ENCODE measurements at places on chromosomes 13 and 19.

DNA sequence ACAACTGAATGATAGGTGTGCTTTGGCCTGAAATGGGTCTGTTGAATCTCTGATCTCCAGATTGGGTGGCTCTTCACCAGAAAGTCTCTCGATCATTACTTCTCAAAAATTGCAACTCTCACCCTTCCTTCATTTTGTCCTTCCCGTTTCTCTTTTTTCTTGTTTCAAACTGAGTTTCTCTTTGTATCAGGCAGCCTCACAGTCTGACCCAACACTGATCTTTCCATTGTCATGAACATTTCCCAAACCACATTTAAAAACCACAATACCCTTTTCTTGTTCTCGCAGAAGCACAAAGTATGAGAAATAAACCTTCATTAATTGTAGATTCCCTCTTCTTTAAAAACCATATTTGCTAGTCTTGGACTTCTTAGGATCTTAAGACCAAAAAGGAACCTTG is 33.6 kb upstream of the HMGB1 start:
- DNase-seq: no peak

DNA sequence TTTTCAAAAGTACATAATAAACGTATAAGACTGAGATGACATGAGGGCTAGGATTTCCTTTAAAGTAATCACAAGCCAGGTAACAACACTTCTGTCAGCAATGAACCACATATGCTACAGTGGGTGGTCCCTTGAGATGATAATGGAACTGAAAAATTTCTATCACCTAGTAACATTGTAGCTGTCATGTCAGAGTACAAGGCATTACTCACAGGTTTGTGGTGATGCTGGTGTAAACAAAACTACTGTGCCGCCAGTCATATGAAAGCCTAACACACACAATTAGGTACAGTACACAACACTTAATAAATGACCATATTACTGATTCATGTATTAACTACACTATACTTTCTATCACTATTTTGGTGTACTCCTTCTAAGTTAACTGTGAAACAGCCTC is 36.8 kb downstream of the MIPEP start:
- DNase-seq: no peak

- no peak for DNase-seq
Measured at GRCh38 chr13:50757008-50757407, 86.5 kb downstream of the DLEU7 start.

GRCh38 chr13:32669030-32669646 is 82.9 kb downstream of the PDS5B start:
- DNase-seq: peak; percentile 68

DNA sequence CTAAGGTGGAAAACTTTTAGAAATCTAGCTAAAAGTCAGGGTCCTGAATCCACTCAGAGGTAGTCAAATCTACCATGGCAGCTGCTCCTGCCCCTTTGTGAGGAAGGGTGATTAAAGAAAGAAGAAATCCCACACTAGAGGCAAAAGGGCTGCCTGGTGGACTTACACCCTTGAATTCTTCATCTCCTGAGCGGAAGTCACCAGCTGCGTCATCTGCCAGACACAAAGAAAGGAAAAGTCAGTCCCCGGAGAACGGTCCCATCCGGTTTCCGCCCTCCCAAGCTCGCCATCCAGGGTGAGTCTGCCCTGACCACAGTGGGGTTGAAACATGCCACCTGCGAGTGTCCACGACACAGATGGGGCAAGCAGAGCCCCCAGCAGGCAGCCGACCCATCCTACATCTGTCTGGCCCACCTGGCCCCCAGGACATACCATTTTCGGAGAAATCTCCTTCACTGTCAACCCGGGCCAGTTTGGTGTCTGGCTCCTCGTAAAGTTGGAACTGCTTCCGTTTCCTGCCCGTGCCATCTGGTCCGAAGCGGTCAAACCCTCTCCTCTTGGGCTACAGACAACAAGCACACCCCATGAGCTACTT is 7.7 kb downstream of the AKAP8 start:
- no peak for DNase-seq

- DNase-seq: no peak
Measured at GRCh38 chr19:39196320-39196719, 444 bp upstream of the NCCRP1 start.

DNA sequence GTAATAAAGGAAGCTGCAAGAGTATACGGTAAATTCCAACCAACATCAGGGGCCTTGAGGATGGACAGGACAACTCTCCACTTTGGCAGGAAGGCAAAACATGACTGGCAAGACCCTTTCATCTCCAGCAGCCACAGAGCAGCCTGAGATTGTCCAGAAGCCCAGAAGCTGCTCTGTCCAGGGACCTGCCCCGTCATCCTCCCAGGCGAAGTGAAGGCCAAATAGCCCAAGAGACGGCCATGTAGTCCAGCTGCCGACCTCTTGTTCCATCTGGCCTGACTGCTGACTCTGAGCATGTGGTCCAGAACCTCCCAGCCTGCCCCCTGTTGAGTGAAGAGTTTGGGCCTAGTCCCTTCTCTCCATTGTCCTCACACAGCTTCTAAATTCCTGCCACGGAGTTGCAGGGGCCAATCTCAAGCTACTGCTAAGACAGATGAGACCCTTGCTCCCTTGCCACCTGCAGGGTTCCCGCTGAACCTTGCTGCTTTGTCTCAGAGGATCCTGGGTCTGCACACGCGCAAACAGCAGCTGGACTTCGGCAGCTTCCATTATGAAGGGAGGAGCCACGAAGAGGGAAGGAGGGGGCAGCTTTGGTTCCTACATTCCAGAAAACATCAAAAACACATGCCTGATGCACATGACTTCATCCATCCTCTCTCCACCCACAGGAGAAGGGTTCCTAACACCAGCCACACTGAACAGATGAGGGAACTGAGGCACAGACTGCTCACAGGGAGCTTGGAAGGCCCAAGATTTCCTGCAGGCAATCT is 196.9 kb downstream of the KATNAL1 start:
- DNase-seq: no peak

DNA sequence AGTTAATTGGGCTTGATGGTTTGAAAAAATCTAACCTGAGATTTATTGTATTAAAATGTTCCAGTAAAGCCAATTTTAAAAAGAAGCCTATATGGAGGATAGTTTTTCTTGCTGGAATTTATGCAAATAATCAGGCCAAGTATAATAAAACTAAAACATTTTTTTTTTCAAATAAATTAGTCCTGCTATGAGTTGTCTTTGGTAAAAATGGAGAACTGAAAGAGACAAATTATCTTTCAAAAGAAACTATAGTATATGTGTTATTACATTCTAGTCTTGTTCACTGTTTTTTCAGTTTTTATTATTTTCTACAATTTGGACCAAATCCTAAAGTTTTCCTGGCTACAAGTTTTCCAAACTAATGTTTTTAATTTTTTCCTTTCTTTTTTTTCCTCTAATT is 468.9 kb downstream of the UQCRFS1 start:
- no peak for DNase-seq
